NCI-H1092 treated with DMSO at 0.1 percent for 48 hours (cell line): ENCODE measurements at places on chromosomes 16 and 17.

DNA sequence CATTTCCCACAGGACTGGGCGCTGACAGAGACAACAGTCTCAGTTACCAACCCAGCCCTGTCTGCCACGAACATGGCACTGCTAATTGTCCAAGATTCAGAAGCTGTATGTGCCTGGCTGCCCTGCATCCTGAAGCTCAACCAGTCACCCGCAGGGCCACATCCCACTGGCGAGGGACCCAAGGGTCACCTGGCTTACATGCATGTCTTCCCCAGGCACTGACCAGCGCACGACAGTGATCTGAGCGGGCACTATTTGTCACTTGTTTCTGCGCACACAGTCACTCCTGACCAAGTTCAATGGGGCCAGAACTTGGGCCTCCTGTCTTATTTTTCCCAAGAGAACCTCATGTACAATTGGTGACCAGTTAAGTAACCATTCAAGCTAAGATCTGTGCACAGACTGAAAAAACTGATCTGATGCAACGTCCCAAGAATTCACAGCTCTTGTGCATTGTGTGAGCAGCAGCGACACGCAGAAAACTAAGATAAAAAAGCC is 13.1 kb downstream of the USP7 start:
- DNase-seq: no peak

GRCh38 chr17:55420776-55421178 is 858 bp downstream of the MMD start:
- peak; percentile 31 for DNase-seq

- DNase-seq: no peak
Observed at GRCh38 chr17:57773557-57773956, 28.5 kb upstream of the CCDC182 start.

GRCh38 chr16:57143149-57143921 is 42.5 kb downstream of the PSME3IP1 start:
- no peak for DNase-seq

GRCh38 chr17:59783221-59784047 is 76.0 kb downstream of the VMP1 start:
- no peak for DNase-seq

DNA sequence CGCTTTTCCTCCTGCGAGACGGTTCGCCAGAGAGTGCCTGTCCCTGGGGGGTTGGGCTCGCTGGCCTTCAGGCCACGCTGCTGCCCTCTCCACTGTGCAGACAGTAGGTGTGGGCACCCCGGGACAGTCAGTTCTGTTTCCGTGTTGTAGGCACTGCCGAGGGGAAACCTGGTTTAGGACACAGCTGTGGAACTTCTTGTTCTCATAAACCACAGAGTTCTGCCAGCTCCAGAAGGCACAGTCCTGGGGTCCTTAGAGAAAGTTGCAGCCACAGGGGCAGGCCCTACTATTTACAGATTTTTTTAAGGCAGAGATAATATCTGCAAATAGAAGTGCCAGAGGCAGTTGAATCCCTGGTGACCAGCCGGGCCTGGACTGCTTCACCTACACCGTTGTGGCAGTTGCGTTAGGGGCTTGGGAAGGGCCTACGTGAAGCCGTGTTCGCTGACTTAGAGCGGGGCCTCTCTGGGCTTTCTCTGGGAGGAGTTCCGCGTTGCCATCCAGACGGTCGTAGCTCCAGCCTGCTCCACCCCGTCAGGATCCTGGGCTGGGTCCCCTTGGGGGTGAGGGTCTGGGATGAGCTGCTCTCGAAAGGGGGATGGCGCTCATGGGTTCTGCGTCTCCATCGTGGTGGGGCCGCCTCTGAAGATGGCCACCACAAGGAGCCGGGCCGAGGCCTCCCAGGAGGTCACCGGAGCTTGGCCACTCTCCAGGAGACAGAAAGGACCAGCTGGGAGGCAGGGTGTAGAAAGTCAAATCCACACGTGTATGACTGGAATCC is 126.3 kb downstream of the BANP start:
- DNase-seq: no peak

GRCh38 chr16:1825864-1826690 is 548 bp downstream of the HAGH start:
- peak; percentile 66 for DNase-seq

DNA sequence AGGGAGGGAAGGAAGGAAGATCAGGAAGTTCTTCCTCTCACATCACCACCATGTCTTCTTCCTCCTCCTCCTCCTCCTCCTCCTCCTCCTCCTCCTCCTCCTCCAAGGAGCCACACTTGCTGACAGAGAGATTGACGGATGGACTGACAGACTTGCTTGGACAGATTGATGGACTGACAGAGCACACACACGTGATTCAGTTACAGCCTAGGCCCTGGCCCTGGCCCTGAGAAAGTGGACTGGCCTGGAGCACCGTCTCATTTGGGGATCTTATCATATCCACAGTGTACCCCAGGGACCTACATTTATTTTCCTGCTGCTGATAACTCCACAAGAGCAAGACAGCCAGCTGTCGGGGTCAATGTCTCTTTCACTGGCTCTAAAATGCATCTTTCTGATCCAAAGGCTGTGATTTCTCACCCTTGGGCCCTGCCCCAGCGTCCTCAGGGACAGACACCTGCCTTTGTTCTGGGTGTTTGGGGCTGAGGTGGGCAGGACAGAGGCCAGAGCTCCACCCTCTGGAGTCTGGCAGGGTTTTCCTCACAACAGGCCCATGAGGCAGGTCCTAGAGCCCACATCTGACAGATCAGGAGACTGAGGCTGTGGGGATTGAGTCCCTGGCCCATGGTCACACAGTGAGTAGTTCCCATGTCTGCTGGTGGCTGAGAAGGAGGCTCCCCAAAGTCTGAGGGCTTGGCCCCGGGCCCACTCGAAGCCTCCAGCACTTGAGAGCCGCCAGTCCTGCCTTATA is 2.3 kb upstream of the P2RX1 start:
- no peak for DNase-seq

GRCh38 chr17:6830383-6830986 is 1.0 kb downstream of the TEKT1 start:
- no peak for DNase-seq

GRCh38 chr16:54341892-54342776 is 55.5 kb upstream of the IRX3 start:
- DNase-seq: no peak
